ENCODE measurements at places on chromosomes 1 and 21. TPM values are rescaled to one million over a fixed set of nuclear protein-coding genes. Genes with fewer than 3 reads are reported as not detected.

- no peak for DNase-seq
These were observed 19.1 kb upstream of the CHRM3 start for GRCh38 chr1:239367196-239367810.

DNA sequence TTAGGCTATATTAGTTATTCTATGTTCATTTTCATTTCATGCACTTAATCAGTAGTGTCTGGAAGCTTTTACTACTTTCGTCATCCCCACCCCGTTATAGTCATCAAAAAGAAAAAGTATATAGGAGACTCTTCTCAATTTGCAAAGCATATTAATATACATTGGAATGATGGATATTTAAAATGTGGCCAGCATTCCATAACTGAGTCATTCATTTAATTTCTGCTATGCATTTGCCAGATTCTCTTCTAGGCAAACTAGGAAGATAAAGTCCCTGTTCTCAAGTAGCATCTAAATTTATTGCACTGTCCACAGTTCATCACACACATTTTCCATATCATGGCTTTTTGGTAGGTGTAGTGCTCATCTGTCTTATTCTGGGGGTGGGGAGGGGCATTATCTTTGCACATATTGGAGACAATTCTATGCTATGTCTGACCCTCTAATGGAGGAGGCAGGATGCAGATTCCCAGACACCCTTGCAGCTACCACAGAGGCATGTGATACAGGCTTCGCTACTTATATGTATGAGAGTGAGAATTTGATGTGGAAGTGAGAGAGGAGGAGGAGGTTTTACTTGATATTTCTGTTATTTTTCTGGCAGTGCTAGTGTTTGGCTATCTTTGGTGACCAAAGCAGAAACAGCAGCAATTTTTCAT lies 125.8 kb downstream of the CTH start:
- DNase-seq = no peak

DNA sequence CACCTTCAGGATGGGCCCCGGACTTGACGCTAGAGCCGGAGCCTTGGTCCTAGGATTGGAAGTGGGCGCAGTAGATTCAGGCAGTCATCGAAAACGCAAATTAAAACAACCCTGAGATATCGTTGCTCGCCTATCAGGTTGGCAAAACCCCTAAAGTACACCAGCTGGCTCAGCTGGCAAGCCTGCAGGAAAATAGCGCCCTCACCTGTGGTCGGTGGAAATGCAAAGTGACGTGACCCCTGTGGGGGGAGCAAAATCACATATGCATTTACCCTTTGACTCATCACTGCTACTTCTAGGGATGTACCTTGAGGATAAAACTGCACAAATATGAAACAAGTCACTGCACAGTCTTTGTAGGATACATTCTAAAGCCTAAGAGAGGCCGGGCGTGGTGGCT lies 170.3 kb upstream of the TMEM51 start:
- DNase-seq = no peak

GRCh38 chr1:202186327-202186726 lies 7.3 kb upstream of the LGR6 start:
- DNase-seq = no peak

DNA sequence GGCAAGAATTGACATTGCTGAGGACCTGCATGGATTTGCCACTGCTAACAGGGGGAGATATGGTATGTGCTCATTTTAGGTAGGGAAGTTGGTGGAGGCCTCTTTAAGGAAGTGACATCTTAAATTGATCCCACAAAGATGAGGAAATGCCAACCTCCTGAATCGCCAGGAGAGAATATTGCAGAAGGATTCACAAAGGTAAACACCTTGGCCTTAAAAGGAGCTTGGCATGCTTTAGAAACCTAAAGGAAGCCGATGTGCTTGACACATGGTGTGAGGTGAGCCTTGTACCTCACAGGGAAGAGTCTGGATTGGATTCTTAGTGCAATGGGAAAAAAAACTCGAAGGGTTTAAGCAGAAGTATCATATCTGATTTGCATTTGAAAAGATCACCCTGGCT lies 470.5 kb upstream of the DAB1 start:
- peak; percentile 25 for DNase-seq

- DNase-seq = no peak
These were observed 94.0 kb downstream of the LACTBL1 start for GRCh38 chr1:22878626-22879025.

GRCh38 chr21:28072601-28073000 lies 920.1 kb downstream of the LTN1 start:
- no peak for DNase-seq

DNA sequence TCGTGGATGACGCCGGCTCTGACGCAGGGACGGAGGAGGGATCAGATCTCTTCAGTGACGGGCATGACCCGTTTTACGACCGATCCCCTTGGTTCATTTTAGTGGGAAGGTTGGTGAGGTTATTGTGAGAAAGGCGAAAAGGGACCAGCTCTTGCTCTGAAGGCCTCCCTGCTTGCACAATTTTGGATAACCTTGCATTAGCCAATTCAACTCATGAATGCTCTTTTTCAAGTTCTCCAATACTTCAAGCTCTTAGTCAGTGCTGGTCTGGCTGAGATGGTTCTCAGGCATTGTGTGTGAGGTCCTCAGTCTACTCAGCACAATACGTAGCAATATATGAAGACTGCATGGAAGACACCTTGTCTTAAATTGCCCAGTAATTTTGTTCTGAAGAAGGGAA lies 72.6 kb upstream of the PGD start:
- DNase-seq = no peak

DNA sequence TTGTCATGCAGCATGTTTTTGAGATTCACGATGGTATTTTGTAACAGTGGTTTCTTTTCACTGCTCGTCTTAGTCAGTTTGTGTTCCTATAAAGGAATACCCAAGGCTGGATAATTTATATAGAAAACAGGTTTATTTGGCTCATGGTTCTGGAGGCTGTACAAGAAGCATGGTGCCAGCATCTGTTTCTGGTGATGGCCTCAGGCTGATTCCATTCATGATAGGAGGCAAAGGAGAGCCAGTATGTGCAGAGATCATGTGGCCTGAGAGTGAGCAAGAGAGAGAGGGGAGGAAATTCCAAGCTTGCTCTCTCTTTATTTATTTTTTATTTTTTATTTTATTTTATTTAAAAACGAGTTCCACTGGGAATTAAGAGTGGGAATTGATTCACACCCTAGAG lies 2.0 kb upstream of the C21orf91 start:
- DNase-seq = no peak

GRCh38 chr1:152759453-152760173 lies 1.8 kb downstream of the KPRP start:
- no peak for DNase-seq

DNA sequence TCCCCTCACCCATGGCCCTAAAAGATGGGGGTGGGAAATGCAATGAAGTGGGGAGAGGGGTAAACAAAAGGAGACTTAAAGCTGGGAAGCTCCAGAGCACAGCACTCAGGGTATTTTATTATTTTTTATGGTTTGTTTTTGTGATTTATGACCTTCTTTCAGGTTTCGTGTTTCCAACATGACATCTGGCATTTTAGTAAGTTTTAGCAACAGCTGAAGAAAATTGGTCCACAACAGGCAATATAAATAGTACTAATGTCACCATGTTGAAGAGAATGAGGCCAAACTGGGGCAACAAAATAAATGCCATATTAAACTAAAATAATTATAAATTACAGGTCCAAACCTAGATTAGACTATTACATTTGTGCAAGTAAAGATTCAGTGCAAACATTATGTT lies 56.3 kb downstream of the TBX15 start:
- DNase-seq = no peak

DNA sequence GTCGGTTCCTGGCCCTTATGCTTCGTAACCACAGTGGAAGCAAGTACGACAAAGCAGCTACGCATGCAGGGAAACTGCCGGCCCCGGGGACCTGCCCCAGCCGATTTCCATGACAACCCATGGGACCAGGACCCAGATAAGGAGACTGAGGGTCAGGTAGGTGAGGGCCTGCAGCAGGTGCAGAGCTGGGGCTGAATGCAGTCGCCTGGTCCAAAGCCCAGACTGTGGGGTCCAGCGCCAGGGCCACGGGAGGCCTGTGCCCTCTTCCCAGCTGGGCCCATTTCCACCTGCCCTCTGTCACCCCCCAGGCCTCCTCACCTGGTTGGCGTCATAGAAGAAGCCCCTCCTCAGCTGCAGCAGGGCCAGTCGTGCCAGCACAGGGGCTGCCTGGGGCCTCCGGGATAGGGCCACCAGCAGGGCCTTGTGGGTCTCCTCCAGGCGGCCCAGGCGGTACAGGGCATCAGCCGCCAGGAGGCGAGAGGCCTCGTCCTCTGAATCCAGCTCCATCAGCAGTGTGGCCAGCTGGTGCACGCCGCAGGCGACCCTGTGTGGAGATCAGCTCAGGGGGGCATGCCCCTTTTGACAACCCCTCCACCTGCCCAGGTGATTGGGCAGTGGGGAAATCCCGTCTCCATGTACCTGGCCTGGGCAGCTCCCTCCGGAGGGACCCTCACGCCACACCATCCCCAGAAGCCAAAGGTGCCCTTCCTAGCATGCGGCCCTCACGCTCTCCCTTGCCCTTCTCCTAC lies 14.2 kb downstream of the TTC34 start:
- no peak for DNase-seq

DNA sequence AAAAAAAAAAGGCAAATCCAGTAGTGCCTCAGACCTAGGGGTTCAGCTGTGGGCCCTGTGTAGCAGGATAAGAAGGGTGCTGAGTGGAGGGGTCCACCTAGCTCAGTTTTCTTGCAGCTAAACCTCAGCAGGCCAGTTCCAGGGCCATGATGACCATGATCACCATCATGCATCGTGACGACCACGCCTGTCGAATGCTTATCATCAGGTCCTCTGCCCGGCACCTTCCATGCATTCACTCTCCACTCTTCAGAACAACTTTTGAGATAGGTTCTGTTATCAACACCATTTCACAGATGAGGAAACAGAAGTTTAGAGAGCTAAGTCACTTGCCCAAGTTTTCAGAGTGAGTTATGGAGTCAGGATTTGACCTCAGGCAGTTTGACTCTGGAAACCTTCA lies 54.9 kb downstream of the ACBD3 start:
- DNase-seq = no peak

DNA sequence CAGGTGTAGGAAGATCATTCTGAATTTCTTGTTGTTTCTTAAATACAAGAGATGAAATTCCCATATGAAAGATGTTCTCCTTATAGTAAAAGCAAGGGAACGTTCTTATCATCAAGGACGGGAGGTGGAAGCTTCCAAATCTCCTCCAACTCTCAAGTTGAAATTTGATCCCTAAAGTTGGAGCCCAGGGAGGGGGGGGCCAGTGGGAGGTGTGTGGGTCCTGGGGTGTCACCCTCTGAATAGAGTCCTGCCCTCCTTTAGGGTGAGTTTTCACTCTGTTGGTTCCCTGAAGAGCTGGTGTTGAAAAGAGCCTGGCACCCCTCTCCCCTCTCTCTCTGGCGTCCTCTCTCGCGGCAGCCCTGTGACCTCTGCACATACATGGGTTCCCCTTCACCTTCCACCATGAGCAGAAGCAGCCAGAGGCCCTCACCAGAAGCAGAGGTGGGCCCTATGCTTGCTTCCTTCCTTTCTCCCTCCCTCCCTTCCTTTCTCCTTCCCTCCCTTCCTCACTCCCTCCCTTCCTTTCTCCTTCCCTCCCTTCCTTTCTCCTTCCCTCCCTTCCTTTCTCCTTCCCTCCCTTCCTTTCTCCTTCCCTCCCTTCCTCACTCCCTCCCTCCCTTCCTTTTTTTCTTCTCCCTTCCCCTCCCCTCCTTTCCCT lies 10.0 kb upstream of the TRIM17 start:
- DNase-seq = no peak

DNA sequence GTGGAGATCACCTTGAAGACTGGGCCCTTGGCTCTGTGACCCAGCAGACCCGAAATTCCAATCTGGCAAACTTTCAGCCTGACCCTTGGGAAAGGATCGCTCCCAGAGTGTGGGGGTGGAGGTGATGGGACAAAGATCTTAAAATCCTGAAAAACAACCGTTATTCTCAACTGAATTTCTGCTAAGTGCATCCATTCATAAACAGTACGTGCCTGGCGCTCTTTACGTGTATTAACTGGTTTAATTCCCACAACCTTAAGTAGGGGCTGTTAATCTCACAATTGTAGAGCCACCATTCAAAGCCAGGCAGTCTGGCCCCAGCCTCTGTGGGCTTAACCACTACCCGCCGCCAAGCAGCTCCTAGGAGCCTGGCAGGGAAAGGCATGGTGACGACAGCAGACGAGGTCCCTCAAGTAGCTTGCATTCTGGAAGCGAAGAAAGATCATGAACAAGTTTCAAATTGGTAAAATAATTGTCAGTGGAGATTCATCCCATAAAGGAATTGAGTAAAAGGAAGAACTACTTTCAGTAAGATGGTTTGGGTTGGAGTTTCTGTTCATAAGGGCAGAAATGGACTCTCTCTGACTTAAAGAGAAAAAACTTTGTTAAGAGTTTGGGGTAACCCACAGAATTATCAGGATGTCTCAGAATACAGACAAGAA lies 11.4 kb upstream of the RGS16 start:
- peak; percentile 86 for DNase-seq

GRCh38 chr1:8458607-8459006 lies 140.7 kb downstream of the SLC45A1 start:
- DNase-seq = no peak

Gene RABIF
- 5.8 TPM for total RNA-seq

Gene LCE1E
- total RNA-seq = not detected

Gene ICOSLG
- total RNA-seq = 0.22 TPM

Gene FCRL6
- not detected for total RNA-seq

Gene PSMA5
- total RNA-seq = 62.0 TPM

Gene CD1D
- total RNA-seq = 0.77 TPM

Gene RNU1-4
- under 0.01 TPM for total RNA-seq

All from neural progenitor cell (in vitro differentiated cells).